A549 treated with RU486 at 1 μM for 4 hours (cell line): ENCODE measurements at places on chromosomes 3 and 15. TPM values are rescaled to one million over a fixed set of nuclear protein-coding genes. Genes with fewer than 3 reads are reported as not detected.

CX3CR1 gene
- not detected in 5 replicates for total RNA-seq

GXYLT2 gene
- 1.0 to 1.5 TPM (median 1.2 TPM) in 5 replicates for total RNA-seq

TMA7 gene
- total RNA-seq = 279 to 403 TPM (median 326 TPM) in 5 replicates

FLNB gene
- total RNA-seq = 280 to 309 TPM (median 292 TPM) in 5 replicates
